Cerebellar nuclear complex (tissue), 1 donor: ENCODE measurements at places on chromosomes 1 and 21.

DNA sequence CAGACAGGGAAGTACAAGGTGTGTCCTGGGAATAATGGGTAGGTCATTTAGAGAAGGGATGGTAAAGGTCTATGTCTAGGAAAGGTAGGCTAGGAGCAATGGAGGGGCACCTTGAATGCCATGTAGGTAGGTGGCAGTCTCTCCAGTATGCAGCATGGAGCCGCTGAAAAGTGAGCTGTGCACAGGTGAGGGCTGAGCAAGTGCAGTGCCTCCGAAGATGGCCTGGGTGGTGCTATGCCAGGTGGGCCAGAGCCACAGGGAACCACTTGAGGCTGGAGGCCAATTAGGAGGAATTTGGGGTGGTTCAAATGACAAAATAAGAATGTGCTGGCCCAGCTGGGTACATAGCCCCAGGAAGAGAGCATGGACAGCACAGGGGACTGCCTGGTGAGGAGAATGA, 25.0 kb downstream of the RNU5D-1 start:
- no peak for DNase-seq

- no peak for DNase-seq
Measured at GRCh38 chr1:23343221-23344110, 618 bp downstream of the HNRNPR start.

DNA sequence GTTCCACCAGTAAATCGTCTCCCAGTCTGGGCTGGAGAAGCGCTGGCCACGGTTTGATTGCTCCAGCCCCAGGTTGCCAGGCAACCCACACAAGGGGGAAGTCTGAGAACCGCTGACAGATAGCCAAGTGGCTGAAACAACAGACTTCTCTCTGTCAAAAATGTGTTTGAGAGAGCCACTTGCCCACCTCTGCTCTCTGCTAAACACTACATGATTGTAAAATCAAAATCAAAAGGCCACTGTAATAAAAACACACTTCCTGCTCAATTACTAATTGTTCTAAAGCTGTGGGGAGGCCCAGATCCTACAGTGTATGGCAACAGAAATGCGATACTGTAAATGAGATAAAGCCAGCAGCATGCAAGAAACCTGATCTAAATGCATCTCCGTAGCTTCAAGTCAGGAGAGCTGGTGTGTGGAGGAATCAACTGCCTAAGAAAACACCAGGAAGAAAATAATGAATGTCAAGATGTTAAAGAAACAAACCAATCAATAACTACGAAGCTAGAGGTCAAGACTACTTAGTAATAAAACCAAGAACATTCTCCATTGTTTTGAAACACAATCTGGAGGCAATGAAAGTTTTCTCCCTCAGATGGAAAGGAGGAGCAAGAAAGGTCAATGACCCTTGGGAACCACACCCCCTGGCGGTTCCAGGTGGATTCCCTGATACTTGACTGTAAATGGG, 121.2 kb downstream of the SLC45A1 start:
- peak; percentile 48 for DNase-seq

DNA sequence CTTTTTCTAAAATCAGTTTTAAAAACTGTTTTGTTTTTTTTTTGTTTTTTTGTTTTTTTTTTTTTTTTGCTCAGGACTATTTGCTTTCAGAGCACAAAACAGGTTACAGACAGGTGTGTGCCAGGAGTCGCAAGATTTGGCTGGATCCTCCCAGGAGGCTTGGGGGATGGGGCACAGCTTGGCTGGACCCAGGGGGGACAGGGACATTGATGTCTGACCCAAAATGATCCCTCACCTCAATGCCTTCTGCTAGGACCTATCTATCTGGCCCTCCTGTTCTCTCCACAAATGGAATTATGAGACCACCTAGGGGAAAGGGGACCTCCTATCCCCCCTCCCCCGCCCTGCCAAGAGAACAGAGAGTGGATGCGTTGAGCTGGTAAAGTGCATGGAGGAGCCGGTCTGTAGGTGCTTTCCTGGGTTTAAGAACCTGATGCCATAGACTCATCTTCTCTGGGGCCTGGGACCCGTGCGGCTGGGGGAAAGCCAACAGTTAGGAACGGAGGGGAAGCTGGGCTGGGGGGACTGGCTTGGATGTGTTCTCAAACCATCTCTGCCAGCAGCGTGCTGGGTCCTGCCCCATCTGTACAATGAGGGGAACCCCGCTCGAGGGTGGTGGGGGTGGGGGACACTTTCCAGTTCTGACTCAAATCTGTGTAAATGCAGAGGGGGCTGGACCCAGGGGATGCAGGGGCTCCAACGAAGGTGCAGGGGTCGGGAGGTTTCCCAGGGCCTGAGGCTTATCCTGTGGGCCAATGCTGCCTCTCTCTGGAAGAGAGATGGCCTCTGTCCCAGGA, 28.9 kb downstream of the RUNX3 start:
- no peak for DNase-seq

GRCh38 chr1:228267962-228268880, 60.4 kb downstream of the OBSCN start:
- no peak for DNase-seq

- DNase-seq: no peak
Measured at GRCh38 chr1:176880955-176881595, 283.4 kb downstream of the ASTN1 start.

- no peak for DNase-seq
Measured at GRCh38 chr21:14270631-14271030, 54.7 kb downstream of the RBM11 start.

DNA sequence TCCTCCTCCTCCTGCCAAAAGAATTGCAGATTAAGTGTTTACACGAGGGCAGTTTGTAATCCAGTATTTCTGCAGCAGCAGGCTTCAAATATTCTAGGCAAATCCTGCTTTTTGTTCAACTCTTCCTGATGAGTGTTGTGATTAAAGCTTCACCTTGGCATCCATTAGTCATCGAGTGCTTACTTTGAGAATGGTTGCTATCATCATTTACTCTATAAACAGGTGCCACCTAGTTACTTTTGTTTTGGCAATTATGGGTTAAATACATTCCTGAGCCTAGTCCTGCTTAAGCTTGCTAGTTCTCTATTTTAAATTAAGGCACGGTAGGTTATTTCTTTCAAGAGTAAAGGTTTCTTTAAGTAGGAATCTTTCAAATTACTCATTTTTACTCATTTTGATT, 20.3 kb downstream of the PDC start:
- no peak for DNase-seq

DNA sequence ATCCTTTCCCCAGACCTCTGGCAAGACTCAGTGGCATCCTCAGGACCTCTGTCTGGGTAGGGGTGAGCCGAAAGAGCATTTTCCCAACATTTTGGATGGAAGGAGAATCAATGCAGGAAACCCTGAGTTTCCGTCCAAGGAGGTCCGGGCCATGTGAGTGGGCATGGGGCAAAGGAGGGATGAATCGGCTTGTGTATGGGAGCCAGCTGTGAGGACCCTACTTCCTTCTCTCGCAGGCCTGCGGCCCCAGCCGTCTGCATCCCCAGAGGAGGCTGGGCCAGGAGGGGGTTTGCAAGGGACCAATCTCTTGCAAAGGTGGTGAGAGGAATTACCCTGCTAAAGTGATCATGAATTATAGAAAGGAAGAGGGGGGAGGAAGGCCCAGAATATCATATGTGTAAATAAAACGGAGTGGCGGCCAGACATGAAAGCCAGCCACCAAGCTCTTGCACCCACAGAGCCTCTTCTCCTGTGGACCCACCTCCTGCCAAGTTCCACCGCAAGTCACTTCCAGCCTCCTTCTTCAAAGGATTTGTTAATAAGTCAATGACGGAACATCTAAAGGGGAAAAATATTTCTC, 48.2 kb upstream of the POU3F1 start:
- DNase-seq: no peak

GRCh38 chr1:6461051-6461530, 4.9 kb downstream of the TNFRSF25 start:
- DNase-seq: no peak

- DNase-seq: no peak
Measured at GRCh38 chr1:188888386-188888785, 1589.3 kb downstream of the BRINP3 start.

- DNase-seq: no peak
Measured at GRCh38 chr1:244157731-244158438, 106.8 kb downstream of the ZBTB18 start.

DNA sequence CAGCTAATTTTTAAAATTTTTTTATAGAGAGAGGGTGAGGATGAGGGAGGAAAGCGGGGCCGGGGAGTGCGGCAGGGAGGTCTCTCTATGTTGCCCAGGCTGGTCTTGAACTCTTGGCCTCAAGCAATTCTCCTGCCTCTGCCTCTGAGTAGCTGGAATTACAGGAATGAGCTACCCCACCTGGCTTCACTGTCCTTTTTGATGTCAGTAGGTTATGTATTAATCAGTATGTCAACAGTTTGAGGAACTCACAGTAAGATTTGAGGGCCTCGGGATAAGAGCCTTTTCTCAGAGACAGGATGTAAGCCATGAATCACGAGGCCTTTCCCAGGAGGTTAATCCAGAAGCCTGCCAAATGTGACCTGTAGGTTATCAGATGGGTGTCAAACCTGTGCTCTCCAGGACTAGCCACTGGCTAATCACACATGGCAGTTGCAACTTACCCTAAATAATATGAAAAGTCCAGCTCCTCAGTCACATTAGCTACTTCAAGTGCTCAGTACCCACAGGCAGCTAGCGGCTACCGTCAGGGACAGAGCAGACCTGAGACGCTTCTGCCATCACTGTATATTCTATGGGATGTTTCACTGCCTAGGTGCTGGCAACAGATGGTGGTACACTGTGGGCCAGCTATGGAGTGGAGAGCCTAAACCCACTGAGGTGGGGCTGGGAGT, 33.1 kb downstream of the TRIM67 start:
- no peak for DNase-seq

GRCh38 chr1:69572921-69573320, 5.2 kb downstream of the LRRC7 start:
- DNase-seq: no peak

GRCh38 chr21:39109596-39110210, 73.5 kb downstream of the PSMG1 start:
- DNase-seq: no peak

GRCh38 chr1:8013800-8014199, 12.3 kb downstream of the ERRFI1 start:
- DNase-seq: no peak

DNA sequence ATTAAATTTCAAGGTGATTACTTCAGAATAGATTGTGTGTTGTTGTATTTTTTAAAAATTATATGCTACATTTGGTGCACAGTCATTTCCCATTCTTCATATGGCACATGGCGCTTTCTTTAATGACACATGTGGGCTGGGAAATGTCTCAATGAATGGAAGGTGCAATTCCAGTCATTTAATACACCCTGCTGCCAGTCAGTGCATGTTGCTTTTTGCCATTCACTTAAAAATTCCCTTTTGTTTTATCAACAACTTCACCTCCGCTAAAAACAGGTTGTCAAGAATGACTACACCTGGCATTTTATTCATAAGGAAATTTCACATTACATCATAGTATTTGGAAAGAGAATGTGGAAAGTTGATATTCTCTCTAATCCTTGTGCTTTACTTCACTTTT, 716.4 kb upstream of the ADAMTS5 start:
- DNase-seq: no peak

GRCh38 chr21:31634993-31635392, 24.5 kb upstream of the SOD1 start:
- DNase-seq: no peak

DNA sequence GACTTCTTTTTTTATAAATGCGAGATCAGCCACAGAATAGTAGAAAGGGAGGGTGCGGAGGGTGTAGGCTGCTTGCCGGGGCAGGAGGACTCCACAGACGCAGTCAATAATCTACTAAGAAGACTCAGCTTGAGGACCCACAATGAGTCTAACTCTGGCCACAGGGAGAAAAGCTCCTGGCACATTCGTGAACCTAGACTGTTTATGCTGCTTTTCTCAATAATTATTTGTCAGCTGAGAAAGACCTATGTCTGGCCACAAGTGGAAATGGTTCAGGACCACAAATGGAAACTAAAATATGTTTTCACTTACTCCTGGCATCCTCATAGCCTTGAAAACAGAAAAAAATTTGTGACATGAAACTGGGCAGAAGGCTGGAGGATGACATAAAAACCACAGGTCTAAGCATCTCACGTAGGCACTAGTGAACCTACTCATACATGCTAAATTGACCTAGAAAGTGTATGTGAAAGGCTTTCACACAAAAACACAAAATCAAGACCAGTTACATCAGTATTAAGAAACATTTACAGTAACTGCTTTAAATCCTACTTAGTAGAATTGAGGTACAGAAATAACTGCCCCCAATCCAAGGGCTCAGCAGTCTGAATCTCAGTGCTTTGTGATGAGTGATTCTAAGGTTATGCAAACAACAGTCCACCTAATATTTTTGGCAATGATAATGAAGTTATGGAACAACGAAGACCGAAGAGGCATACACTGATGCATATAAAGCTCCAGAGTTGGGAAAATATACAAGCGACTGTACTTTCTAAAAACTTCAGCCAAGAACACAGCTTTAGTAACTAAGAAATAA, 159.5 kb downstream of the SLC45A1 start:
- no peak for DNase-seq

DNA sequence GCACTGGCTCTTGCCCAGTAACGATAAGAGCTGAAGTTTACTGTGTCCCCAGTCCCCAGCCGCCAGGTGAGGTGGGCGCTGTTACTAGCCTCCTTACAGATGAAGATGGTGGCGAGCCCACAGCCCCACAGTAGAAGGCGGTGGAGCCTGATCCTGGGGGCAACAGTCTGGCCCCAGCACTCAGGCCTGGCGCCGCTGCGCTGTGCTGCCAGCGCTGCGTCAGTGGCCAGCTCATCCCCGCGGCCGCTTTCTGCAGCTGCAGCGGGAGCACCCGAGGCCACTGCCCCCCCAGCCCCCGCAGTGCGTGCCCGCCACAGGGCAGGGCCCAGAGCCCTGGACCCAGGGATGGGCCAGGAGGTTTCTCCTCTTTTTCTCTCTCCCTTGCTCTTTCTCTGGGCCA, 13.3 kb downstream of the H6PD start:
- no peak for DNase-seq

DNA sequence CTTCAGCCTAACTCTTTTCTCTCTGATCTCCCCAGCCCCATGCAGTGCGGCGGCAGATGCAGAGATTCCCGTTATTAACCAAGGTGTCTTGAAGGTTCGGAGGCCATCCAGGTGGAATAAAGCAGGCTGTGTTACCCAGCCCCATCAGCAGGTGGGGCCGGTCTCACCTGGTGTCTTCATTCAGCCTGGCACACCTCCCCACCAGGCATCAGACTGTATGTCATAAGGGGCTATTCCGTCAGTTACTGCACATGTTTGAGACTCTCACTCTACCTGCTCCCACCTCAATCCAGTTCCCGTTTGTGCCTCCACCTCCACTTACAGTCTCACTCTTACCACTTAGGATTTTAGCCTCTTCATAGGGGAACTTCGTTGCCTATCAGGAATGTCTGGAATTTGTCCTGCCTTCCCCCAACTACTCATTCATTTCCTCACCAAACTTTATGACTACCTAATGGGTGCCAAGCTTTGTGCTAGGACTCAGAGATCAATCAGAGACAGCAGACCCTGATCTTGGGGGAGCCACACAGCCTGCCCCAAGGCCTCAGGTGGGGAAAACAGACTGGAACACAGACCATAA, 170.2 kb downstream of the PLPP3 start:
- DNase-seq: no peak

GRCh38 chr1:157007306-157007705, 38.2 kb downstream of the ARHGEF11 start:
- DNase-seq: no peak

GRCh38 chr1:156766298-156767100, 836 bp upstream of the PRCC start:
- no peak for DNase-seq
